ENCODE measurements at places on chromosomes 1 and 21.

DNA sequence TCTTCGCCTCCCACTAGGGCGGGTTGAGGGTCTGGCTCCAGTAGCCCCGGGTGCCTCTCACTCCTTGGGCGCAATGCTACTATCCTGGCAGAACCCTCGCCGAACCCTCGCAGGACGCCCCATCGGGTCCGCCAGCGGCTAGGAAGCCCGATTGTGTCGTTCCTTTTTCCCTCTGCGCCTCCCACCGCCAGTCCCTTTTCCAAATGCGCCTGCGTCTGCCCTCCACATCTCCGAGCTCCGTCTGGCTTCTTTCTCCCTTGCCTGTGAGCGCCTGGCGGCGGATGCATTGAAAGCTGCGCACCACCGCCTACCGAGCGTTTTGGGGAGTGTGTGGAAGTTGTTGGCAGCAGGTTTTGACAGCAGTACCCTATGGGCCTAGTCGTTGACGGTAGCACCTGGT is 1.0 kb upstream of the DIRAS3 start:
- DNase-seq, result no peak

GRCh38 chr1:205701420-205701819 is 21.1 kb upstream of the SLC45A3 start:
- DNase-seq, result no peak

DNA sequence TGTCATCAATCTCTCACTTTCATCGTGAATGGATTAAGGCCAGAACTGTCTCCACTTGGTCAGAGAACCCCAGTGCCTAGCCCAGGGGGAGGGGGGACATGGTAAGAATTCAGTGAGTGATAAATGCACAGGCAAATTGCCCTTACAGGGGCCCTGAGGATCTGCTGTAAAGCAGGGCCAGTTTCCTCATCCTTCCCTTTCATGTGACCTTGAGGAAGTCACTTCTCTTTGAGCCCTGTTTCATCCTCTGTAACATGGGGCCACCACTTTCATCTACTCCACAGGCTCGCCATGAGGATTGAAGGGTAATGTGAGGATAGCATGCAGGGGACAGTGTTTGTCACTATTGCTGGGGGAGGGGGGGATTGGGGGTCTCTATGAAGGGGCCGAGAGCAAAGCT is 28.1 kb upstream of the C1QA start:
- no peak for DNase-seq

GRCh38 chr1:207644852-207645634 is at the start of gene CR1L:
Gene CR1L, plus strand, starts transcription at chr1:207645133. Its CDS starts 101 bp downstream, at chr1:207645234.
- DNase-seq, result peak; percentile 55

DNA sequence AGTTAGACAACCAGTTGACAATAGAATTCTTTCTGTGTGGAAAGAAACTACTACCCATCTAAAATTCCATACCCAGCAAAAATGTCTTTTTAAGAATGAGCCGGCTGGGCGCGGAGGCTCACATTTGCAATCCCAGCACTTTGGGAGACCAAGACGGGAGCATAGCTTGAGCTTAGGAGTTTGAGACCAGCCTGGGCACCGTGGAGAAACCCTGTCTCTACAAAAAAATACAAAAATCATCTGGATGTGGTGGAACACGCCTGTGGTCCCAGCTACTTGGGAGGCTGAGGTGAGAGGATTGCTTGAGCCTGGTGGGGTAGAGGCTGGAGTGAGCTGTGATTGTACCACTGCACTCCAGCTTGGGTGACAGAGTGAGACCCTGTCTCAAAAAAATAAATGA is 79.2 kb downstream of the SCCPDH start:
- no peak for DNase-seq

DNA sequence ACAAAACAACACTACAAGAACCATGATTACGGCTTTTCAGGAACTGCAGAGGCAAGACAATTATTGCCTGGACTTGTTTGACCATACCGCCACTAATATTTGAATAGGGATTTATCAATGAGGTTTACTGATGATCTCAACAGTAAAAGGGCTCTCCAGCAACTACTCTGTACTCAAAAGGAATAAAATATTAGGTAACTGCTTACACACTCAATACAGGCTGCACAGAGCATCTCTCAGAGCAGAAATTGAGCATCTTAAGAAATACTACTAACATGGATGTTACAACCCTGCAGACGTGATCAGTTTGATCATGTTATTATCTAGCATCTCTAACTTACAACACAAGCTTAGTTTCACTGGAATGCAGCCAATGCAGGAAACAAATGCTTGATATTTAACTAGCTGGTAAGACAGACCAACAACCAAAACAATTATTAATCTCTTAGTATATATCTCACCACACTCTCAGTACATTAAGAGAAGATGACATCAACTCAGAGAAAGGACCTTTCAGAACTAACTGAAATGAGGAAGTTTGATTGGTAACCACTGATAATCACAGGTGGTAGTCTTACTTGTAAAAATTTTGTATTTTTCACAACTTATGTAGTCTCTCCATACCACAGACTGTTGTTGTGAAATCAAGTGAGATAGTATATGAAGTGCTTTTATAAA is 52.2 kb downstream of the PUM1 start:
- DNase-seq, result no peak

DNA sequence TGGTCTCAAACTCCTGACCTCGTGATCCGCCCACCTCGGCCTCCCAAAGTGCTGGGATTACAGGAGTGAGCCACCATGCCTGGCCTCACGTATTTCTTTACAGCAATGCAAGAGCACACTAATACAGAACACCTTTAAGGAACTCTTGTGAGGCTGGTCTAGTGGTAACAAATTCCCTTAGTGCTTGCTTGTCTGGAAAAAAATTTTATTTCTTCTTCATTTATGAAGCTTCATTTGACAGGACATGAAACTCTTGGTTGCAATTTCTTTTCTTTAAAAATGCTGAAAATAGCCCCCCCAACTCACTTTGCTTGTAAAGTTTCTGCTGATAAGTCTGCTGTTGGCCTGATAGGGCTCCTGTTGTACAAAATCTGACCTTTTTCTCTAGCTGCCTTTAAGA is 248.8 kb downstream of the SMYD3 start:
- no peak for DNase-seq
